A549 (cell line): ENCODE measurements at places on chromosomes 3 and 15.

DNA sequence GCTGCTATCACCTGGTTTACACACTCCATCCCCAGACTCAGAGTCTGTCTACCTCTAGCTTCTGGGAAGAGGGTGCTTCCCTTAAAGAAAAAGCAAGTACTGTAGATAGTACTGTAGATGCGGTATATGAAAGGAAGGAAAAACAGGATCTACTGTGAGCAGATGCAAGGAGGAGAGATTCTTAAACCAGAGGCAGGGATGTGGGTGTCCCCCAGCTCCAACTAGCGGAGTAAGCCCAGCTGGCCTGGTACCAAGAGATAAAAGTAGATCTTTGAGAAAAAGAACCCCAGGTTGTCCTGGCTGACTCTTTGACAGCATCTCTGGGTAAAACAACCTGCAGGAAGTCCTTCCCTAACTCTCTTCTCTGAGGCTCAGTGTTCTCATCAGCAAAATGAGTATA, 523.7 kb upstream of the PROK2 start:
- no peak for DNase-seq

DNA sequence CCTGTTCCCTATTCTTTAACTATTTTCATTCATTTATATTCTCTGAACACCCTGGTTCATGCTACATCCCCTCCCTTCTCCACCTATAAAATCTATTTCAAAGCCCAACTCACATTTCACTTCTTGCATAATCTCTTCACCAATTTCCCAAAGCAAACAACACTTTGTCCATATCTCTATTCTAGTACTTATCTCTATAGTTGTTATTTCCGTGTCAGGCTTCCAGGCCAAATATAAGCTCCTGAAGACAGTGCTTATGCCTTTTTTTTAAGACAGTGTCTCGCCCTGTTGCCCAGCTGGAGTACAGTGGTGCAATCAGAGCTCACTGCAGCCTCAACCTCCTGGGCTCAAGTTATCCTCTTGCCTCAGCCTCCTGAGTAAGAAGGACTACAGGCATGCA, 43.6 kb downstream of the DNAH12 start:
- no peak for DNase-seq

- no peak for DNase-seq
These were observed 644.2 kb downstream of the MCTP2 start for GRCh38 chr15:94875550-94875949.

DNA sequence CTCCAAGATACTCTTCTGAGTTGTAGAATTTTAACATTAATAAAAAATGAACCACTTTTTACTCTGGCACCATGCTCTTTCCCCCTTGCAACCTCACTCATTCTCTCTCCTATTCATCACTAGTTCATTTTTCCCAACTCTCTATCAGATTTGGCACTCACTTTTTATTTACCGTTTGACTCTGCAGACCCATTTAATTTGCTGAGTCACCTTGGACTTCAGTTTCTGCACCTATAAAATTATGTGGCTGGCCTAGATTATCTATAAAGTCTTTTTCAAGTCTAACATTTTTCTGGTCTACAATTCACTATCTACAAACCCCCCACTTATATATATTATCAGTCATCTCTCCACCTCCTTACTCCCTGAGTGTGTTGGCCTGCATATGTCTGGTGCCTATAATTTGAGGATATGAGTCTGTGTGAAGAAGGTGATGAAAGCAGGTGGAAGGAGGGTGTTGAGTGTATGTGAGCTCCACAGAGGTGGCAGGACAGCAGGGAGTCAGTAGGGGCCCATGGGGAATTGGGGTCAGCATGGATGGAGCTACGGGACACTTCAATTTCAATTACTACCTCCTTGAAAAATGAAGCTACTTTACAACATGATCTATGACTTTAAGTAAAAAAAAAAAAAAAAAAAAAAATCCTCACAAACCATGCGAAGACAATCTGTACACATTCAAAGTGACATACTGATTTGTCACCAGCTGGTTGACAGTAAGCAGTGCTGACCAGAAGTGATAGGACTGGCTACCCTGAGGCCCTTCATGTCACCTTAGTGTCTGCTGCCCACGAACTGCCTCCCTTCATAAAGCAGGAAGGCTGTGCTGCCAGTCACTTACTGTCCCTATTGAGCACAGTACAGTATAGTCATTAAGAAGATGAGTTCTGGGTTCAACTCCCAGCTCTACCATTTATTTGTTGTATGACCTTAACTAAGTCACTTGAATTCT, 334.2 kb upstream of the IL12A start:
- DNase-seq, result no peak

- DNase-seq, result no peak
These were observed 25.3 kb downstream of the MEF2A start for GRCh38 chr15:99590913-99591646.

GRCh38 chr3:58421004-58421403, 12.6 kb downstream of the PDHB start:
- DNase-seq, result no peak

DNA sequence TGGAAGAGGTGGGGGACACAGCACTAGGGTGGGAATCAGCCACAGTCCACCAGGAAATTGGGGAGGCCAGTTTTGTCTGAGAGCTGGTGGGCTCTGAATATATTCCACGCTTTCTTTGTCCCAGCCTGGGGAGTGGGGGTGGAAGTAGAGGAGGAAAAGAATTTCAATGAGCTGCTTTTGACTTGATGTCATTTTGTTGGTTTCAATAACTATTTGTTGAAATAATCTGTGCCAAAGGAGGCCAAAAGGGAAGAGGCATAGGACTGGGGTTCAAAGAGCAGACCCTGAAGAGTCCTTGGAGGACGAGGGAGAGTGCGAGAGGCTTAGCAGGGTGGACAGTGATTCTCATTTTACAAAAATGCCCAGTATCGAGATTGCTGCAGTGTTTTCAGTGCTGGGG, 262.3 kb downstream of the SHQ1 start:
- no peak for DNase-seq

- DNase-seq, result no peak
These were observed 7.3 kb downstream of the SRPRB start for GRCh38 chr3:133812872-133813271.

GRCh38 chr15:75431270-75431669, 20.2 kb downstream of the SIN3A start:
- no peak for DNase-seq

DNA sequence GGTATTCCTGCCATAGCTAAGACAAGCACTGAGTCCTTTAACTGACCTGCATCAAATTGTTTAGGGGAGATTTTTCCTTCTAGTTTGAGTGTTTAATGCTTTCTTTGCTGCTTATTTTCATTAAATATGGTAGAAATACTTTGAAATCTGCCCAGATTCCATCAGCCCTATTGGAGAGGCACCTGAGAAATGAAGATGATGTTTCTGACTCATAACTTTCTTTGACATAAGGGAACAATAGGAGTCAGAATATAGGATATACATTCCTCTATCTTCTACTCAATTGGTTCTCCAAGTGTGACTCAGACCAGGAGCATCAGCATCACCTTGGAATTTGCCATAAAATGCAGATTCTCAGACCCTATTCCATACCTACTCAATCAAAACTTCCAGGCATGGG, 27.4 kb downstream of the BTD start:
- no peak for DNase-seq

DNA sequence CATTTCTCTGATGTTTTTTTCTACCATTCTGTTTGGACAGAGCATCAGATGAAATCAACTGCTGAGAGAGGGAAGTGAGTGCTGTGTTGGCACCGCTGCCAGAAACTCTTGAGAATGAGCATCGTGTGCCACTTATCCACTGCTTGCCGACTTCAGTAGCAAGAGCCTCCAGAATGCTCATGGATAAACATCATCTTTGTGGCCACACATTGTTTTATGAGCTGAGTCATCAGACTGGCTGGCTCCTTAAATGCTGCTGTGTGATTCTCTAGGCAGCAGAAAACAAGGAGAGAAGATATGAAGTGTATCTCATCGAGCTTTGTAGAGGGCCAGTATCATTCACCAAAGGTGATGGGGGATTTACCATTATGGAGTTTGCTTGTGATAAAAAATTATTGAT, 3.4 kb upstream of the DOCK3 start:
- DNase-seq, result peak; percentile 38

GRCh38 chr15:99100245-99101173, 4.4 kb upstream of the SYNM start:
- peak; percentile 90 for DNase-seq

GRCh38 chr15:69120732-69121131, 39.7 kb upstream of the GLCE start:
- DNase-seq, result no peak

- DNase-seq, result no peak
These were observed 15.8 kb downstream of the ARHGEF26 start for GRCh38 chr3:154137036-154137435.

DNA sequence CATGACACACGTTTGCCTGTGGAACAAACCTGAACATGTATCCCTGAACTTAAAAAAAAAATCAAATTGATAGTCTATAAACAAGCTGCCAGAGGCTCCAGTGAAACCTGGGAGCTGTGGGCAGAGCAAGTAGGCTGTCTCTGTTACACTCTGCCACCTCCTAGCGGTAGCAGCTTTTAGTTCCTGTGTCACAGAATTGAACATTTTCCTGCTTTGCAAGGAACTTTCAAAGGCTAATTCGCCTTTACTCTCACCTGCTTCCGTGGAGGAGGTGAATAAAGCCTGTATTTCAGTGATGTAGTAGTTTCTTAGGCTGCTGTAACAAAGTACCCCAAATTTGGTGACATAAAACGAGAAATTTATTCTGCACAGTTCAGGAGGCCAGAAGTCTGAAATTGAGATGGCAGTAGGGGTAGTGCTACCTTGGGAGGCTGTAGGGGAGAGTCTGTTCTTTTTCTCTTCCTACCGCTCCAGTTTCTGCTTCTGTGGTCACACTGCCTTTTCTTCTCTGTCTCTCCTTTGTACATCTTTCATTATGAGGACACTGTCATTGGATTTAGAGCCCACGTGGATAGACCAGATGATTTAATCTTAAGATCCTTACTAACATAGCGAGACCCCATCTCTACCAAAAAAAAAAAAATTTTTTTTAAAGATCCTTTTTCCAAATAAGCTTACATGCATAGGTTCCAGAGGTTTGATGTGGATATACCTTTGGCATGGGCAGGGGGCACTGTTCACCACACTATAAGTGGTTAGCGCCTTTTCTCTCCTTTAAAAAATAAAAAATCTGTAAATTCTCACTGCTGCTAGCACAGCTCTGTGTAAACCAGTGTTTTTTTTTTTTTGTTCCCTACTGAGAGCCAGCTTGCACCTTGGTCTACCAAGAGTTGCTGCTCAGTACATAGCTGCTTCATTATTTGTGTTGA, 25.3 kb downstream of the FBXO22 start:
- peak; percentile 38 for DNase-seq

DNA sequence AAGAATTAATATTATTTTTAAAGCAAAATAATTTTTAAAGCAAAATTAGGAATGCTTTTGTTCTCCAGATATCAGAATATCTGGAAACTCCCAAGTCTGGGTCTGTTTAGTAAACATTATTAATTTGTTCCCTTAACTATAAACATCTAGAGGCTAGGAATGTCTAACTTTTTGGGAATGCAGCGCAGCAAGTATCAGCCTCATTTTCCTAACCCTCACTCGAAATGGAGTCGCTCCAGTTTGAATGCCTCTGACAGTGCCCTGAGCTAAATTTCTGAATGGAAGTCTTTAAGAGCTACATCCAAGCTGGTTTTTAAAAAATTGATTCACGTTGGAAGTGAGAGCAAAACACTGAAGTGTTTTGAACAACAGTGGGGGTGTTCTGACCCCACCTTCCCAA, 74.4 kb upstream of the WNT7A start:
- no peak for DNase-seq

DNA sequence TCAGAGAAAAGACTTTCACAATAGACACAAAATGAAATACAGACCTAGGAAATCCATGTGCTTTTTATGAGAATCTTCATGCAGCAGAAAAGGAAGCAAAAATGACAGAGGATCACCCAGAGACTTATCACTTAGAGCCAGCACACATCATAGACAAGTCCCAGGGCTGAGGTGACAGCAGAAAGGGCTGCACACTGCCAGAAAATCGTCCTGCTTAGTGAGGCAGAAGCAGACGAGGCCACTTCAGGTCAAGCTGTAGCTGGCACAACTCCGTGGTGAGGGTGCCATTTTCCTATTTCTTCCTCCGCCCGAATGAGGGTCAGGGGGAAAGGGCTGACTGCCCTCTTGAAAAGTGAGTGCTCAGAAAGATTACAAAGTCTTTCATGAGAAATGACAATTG, 95.9 kb upstream of the TNIK start:
- no peak for DNase-seq

GRCh38 chr15:71276336-71276665, 161.0 kb downstream of the THSD4 start:
- DNase-seq, result no peak

- DNase-seq, result no peak
These were observed 405 bp downstream of the NPRL2 start for GRCh38 chr3:50350213-50350526.

GRCh38 chr15:99956022-99956775, 223.0 kb upstream of the LYSMD4 start:
- DNase-seq, result no peak

DNA sequence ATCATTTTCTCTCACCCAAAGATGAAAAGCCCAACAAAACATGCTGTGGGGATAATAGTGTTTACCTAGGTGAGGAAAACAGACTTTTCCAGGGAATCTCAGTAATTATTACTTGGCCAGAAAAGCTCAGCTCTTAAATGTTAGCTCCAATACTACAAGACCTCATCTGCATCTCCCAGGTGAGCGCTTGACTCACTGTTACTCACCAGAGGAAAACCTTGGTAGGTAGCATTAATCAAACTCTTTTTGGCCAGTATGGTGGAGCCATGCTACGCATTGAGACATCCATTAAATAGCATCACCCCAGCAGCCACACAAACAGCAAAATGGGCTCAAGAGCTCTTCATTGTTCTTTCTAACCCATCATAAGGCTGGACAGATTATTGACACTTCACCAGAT, 99.0 kb downstream of the TIGIT start:
- DNase-seq, result no peak

- no peak for DNase-seq
These were observed 292.1 kb downstream of the CGGBP1 start for GRCh38 chr3:87766721-87767120.

GRCh38 chr3:42098171-42098570, 7.0 kb downstream of the TRAK1 start:
- DNase-seq, result no peak

GRCh38 chr3:15755780-15756179, 42.0 kb downstream of the ANKRD28 start:
- no peak for DNase-seq

- DNase-seq, result no peak
These were observed 134.2 kb downstream of the TJP1 start for GRCh38 chr15:29687939-29688505.

GRCh38 chr15:70855764-70856163, 1.8 kb upstream of the LARP6 start:
- no peak for DNase-seq

- DNase-seq, result no peak
These were observed 127.0 kb upstream of the ROBO2 start for GRCh38 chr3:76912841-76913383.

- DNase-seq, result no peak
These were observed 15.8 kb downstream of the ABHD17C start for GRCh38 chr15:80710635-80711554.
